ENCODE measurements at places on chromosomes 3 and 15.

DNA sequence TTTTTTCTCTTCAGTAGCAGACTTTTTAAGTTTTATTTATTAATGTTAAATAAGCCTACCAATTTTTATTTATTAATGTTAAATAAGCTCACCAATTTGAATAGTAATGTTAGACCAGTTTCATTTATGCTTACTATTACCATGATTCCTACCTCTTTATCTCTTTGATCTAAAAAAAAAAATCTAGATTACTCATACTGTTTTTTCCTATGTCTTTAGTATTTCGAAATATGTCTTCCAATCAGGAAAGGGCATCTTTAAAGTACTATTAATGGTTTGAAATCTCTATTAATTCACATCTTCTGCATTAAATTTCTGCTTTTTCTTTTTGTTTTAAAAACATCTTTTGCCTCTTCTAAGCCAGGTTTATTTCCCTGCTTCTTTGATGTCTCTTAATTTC lies 27.5 kb upstream of the MAPKBP1 start:
- no peak for DNase-seq

DNA sequence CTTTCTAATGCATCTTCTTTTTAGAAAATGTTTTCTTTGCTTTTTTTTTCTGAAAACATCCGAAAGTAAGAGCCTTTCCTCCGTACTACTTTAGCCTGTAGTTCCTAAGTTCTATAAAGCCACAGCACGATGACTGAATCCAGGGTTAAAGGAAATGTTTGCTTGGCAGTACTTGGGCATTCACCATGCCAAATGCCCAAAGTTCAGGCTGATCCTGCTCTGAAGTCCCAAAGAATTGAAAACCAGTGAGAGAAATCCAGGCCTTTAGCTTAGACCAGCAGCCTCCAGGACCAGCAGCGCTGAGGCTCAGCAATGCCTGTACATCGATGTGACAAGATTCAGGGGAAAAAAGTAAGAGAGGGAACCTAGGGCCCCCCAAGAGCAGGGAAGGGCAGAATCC lies 35.1 kb downstream of the CCK start:
- DNase-seq: no peak

DNA sequence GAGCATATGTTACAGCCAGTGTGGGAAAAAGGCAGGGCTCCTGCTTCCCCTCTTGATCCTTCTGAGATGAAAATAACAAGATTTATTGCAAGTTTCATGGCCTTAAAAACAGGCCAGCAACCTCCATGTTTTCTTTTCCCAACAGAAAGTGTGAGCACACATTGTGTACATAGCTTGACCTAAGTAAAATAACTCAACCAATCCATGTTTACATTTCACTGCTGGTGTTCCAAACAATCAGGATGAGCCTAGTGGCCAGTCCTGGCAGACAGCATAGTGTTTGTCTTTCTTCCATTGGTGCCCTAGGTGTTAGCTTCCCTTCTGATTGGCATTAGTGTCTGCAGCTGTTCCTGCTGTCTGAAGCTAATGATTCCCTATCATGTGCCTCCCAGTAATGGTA lies 847.7 kb downstream of the EPHA3 start:
- no peak for DNase-seq

DNA sequence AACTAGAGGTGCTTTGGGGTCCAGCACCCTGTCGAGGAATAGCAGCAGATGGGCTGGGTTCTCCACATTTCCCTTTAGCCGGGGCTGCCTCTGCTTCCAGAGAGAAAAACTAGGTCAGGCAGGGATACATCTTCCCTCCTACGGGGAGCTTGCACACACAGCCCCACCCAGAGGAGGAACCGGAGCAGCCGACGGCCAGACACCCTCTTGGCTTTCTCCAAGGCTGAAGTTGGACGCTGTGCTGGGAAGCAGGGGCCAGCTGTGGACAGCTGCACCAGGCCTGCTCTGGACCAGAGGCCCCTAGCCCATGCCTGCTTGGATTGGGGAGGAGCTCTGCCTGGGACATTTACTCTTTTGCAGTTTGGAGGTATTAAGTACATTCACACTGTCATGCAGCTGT lies 44.7 kb upstream of the NR2C2 start:
- DNase-seq: no peak

DNA sequence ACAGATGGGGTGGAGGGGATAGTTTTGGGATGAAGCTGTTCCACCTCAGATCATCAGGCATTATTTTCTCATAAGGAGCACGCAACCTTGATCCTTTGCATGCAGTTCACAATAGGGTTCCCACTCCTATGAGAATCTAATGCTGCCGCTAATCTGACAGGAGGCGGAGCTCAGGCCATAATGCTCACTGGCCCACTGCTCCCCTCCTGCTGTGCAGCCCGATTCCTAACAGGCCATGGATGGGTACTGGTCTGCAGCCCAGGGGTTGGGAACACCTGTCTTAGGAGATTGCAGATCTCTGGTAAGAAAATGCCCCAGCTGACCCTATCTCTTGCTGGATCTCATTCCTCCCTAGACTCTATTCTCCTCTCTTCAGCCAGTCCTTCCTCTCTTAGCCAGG lies 6.8 kb downstream of the CSTA start:
- no peak for DNase-seq

- no peak for DNase-seq
Observed at GRCh38 chr15:38075466-38075865, 141.0 kb downstream of the TMCO5A start.

GRCh38 chr15:41870689-41871081 lies 23.2 kb downstream of the SPTBN5 start:
- DNase-seq: no peak

- no peak for DNase-seq
Observed at GRCh38 chr15:93913871-93914270, 317.5 kb upstream of the MCTP2 start.

GRCh38 chr3:94183551-94183950 lies 120.7 kb downstream of the NSUN3 start:
- DNase-seq: no peak

GRCh38 chr3:61561374-61562041 lies at the start of gene PTPRG:
Gene PTPRG (plus strand): TSS chr3:61561571. CDS start chr3:61562288, 717 bp downstream.
- DNase-seq: no peak

- no peak for DNase-seq
Observed at GRCh38 chr15:45555934-45556608, 31.1 kb upstream of the BLOC1S6 start.

All from hypothalamus (tissue), 51 donors.